HFFc6 (cell line): ENCODE measurements at places on chromosomes 12 and 14.

GRCh38 chr14:59986556-59987059 is 66.7 kb downstream of the LRRC9 start:
- no peak overlapping the region for H3K4me3 ChIP-seq
- H3K36me3 ChIP-seq, result no peaks in the 10 kb centered on the region
- no peaks in the 10 kb centered on the region; the same call in none of the 2 replicates for H3K27me3 ChIP-seq
- no peak overlapping the region for H3K27ac ChIP-seq
- no peaks in the 10 kb centered on the region for H3K4me1 ChIP-seq

DNA sequence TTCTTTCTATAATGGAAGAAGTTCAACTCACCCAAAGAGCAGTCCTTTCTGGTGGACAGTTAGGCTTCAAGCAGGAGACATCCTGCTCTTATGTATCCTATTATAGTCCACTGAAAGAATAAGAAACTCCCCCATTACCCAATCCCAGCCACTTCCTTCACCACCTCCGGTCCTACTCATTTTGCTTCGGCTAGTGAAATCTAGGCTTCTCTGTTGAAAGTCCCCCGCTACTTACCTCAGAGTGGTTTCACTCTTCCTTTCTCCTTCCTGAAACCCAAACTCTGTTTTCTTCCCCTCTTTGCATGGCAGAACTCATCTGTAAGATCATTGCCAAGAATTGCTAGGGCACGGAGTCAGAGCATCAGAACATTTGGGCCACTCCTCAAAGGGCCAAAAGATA is at the start of gene GPR84:
GPR84 (minus strand) TSS at position 74 of the 400 bp plus-strand sequence. CDS start 635 bp downstream, outside the sequence.
- peaks cover 28% of the 10 kb centered on the region for H3K4me1 ChIP-seq
- no peak within 1 kb of the TSS for H3K27ac ChIP-seq
- H3K4me3 ChIP-seq, result no peak within 1 kb of the TSS
- no peaks in the 10 kb centered on the region for H3K36me3 ChIP-seq
- DNase-seq, result no peak

GRCh38 chr14:105914738-105915385 is 388.5 kb downstream of the TMEM121 start:
- H3K4me3 ChIP-seq, result no peak overlapping the region
- no peak for DNase-seq
- no peak overlapping the region for H3K27ac ChIP-seq
- no peaks in the 10 kb centered on the region for H3K4me1 ChIP-seq
- peaks cover 2% of the 10 kb centered on the region for H3K27me3 ChIP-seq

- DNase-seq, result no peak
- H3K27ac ChIP-seq, result no peak overlapping the region
- H3K36me3 ChIP-seq, result no peaks in the 10 kb centered on the region; the same call in 1 of the 2 replicates
- H3K27me3 ChIP-seq, result peaks cover 4% of the 10 kb centered on the region
- H3K4me3 ChIP-seq, result no peak overlapping the region
- H3K4me1 ChIP-seq, result no peaks in the 10 kb centered on the region
Measured at GRCh38 chr12:132566516-132567131, 43.8 kb downstream of the LRCOL1 start.

- no peak overlapping the region for H3K27ac ChIP-seq
- H3K27me3 ChIP-seq, result peaks cover 12% of the 10 kb centered on the region
- peaks cover 5% of the 10 kb centered on the region for H3K4me1 ChIP-seq
- no peak overlapping the region for H3K4me3 ChIP-seq
Measured at GRCh38 chr12:7047306-7047705, 13.2 kb upstream of the C1S start.

GRCh38 chr14:83342590-83342989 is 1808.9 kb upstream of the SEL1L start:
- H3K27me3 ChIP-seq, result no peaks in the 10 kb centered on the region
- H3K27ac ChIP-seq, result no peak overlapping the region
- H3K4me3 ChIP-seq, result no peak overlapping the region
- no peaks in the 10 kb centered on the region; the same call in 1 of the 2 replicates for H3K4me1 ChIP-seq
- H3K36me3 ChIP-seq, result no peaks in the 10 kb centered on the region

DNA sequence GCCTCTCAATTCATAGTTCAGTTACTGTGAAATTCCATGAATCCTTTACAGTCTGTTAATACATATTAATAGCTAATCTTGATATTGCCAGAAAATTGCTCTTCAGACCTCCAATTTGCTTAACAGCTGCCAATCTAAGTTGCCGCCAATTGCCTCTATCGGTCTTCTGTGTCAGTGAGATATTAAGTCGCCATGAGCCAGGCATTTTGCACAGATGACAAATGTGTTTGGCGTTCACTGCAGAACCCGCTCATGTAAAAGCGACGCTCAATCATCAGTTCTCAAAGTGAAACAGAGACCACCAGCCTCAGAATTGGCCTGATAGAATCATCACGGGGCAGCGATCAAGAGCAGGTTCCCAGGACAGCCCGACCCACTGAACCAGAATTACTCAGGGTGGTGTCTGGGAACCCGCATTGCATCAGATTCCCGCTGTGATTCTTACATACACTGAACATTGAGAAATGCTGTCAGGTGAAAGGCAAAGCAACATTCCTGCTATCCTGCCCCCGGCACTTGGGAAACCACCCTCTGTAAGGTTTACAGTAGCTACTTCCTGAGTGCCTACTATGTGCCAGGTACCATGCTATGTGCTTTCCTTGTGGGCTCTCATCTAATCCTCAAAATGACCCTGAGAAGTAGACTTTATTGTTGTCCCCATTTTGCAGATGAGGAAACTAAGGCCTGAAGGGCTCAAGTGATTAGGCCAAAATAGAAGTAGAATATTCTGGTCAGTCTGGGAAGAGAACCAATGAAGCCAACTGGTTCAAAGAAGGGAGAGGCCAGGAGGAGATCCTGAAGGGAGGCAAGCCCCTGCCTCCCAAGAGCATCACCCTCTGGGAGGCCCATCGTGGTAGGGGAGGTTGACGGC is 216.4 kb downstream of the SLC41A2 start:
- no peak overlapping the region for H3K27ac ChIP-seq
- no peak for DNase-seq
- H3K4me1 ChIP-seq, result peaks cover 19% of the 10 kb centered on the region
- peaks cover 18% of the 10 kb centered on the region for H3K27me3 ChIP-seq

- DNase-seq, result no peak
- no peak overlapping the region for H3K27ac ChIP-seq
- no peak overlapping the region for H3K4me3 ChIP-seq
- no peaks in the 10 kb centered on the region for H3K27me3 ChIP-seq
- H3K36me3 ChIP-seq, result no peaks in the 10 kb centered on the region
- no peaks in the 10 kb centered on the region for H3K4me1 ChIP-seq
Measured at GRCh38 chr14:33916663-33917565, 34.0 kb downstream of the EGLN3 start.

DNA sequence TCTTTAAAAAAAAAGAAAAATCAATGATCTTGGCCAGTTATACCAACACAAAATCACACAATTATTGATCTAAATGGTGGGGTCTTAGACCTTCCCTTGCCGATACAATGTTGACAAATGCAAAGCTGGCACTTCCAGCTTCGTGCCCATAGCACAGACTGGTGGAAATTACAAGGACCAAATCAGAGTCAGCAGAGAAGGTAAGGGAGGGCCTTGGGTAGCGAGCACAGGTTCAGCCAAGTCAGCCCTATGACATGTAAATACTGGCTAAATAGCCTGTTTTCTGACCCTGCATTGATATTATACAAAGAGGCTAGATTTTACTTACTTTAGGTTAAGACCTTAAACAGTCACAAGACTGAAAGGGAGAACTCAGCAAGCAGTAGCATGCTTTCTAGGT is 30.3 kb upstream of the WDR89 start:
- no peak for DNase-seq
- no peak overlapping the region for H3K4me3 ChIP-seq
- H3K27ac ChIP-seq, result no peak overlapping the region

DNA sequence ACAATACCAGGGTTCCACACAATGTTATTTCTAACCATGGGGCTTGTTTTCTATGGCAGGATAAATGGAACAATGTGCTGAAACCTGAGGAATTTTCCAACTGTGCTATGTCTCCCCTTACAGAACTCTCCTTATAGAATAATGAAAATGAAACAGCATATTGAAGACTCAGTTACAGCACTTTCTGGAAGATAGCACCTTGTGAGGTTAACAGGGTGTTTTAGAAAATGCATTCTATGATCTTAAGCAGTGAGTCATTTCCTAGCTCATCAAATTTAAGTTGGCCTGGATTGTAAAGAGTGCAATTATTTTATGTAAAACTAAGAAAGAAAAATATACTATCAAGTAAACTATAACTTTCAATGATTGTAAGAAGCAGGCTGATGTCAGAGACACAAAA is 60.1 kb upstream of the CNTN1 start:
- H3K36me3 ChIP-seq, result no peaks in the 10 kb centered on the region
- no peak overlapping the region for H3K4me3 ChIP-seq
- DNase-seq, result no peak
- H3K27ac ChIP-seq, result no peak overlapping the region
- H3K4me1 ChIP-seq, result no peaks in the 10 kb centered on the region
- peaks cover 1% of the 10 kb centered on the region; the same call in 1 of the 2 replicates for H3K27me3 ChIP-seq

DNA sequence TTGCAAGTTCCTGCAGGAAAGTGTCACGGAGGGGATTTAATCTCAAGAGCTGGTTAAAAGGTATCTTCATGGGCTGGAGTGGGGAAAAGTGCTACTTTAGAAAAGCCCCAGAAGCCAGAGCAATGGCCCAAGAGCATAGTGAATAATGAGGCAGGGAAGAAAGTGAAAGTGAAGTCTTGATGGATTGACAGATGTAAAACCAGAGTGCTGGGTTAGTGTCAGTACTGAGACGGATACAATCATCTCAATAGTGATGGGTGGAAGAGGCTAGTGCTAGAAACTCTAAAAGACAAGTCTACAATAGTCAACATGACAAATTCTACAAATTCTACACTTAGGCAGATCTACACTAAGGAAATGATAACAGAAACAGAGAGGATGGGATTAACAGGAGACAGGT is 68.1 kb downstream of the CIT start:
- H3K36me3 ChIP-seq, result peaks cover 23% of the 10 kb centered on the region
- H3K27ac ChIP-seq, result peak overlapping the region; percentile 56
- H3K4me3 ChIP-seq, result peak overlapping the region; percentile 51
- H3K4me1 ChIP-seq, result peaks cover 45% of the 10 kb centered on the region
- peaks cover 1% of the 10 kb centered on the region; the same call in 1 of the 2 replicates for H3K27me3 ChIP-seq

DNA sequence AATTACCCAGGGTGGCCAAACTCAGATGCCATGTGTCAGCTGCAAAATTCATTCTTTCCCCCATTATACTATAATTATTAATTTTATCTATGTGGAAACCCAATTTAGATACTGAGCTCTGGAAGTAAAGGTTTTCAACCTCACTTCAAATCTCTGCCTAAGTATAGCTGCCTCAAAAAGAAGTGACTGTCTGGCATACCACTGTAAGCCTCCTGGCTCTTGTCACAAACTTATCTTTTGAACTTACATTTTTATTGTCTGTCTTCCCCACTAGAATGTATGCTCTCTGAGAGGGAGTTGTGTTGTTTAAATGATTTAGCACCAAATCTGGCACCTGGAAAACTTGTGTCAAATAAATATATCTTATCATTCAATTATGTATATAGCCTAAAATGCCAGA is 16.1 kb upstream of the PRICKLE1 start:
- DNase-seq, result no peak
- H3K4me1 ChIP-seq, result no peaks in the 10 kb centered on the region
- no peak overlapping the region for H3K4me3 ChIP-seq
- H3K27ac ChIP-seq, result no peak overlapping the region
- H3K27me3 ChIP-seq, result peaks cover 9% of the 10 kb centered on the region

DNA sequence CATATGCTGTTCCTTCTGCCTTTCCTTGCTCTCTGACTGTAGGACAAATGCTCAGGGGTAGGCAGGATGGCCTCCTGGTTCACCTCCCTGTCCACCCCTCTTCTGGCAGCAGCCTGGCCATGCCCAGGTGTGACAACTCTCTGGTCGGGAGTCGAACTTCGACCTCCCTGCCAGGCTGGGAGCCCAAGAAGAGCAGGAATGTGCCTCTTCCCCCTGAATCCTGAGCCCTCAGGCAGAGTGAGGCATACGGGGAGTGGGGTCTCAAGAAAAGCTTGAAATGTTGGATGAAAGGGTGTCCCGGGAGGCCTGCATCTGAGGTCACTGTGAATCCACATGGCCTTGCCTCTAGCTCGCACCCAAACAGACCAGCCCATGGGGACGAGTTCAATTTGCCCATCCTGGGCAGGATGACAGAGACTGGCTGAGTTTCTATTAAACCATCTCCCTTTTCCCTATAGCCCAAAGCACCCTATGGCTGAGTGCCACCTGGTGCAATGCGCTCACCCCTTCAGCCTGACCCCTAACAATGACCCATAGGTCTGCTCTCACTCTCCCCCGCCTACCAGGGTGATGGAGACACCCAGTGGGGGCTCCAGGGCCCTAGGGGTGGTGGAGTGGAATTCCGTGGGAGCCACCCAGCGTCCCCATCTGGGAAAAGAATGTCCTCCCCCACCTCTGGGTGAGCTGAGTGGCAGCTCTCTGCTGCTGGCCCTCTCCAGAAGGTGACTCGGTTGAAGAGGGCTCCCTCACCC is 52.9 kb upstream of the DIO3 start:
- H3K4me3 ChIP-seq, result no peak overlapping the region
- no peaks in the 10 kb centered on the region for H3K36me3 ChIP-seq
- no peak overlapping the region for H3K27ac ChIP-seq

- no peak overlapping the region for H3K27ac ChIP-seq
- no peak overlapping the region for H3K4me3 ChIP-seq
- peaks cover 4% of the 10 kb centered on the region for H3K27me3 ChIP-seq
- DNase-seq, result no peak
Measured at GRCh38 chr14:59060841-59061240, 127.6 kb upstream of the DAAM1 start.

DNA sequence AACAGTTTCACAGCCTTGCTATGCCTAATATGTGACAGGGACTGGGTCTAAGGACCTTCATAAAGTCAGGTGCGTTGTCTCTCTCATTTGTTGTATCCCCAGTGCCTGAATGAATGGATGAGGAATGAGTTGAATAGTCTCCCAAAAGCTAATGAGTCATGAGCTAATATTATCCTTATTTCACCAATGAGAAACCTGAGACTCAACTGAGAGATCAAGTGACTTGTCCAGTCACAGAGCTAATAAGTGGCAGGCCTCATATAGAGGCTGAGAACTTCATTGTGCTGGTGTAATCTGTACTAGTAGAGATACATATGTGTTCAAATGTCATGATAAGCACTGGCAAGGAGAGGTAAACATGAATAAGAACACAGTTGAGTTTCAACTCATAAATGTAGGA is 612.4 kb downstream of the NRXN3 start:
- H3K4me1 ChIP-seq, result no peaks in the 10 kb centered on the region
- no peak for DNase-seq
- no peaks in the 10 kb centered on the region for H3K36me3 ChIP-seq
- no peak overlapping the region for H3K4me3 ChIP-seq
- no peak overlapping the region for H3K27ac ChIP-seq

- peaks cover 14% of the 10 kb centered on the region for H3K27me3 ChIP-seq
- DNase-seq, result peak; percentile 55
- peaks cover 44% of the 10 kb centered on the region for H3K4me1 ChIP-seq
- H3K4me3 ChIP-seq, result no peak overlapping the region
Measured at GRCh38 chr12:56987551-56988053, 18.7 kb downstream of the ZBTB39 start.

GRCh38 chr12:128859311-128859710 is 6.0 kb downstream of the GLT1D1 start:
- no peak for DNase-seq
- 0 out of 2 replicates have a peak, but pooled peaks cover 3% of the 10 kb centered on the region for H3K36me3 ChIP-seq

- H3K36me3 ChIP-seq, result peaks cover 11% of the 10 kb centered on the region
- H3K4me1 ChIP-seq, result peaks cover 90% of the 10 kb centered on the region
- no peak for DNase-seq
- H3K27ac ChIP-seq, result no peak overlapping the region
Measured at GRCh38 chr12:89697296-89697695, 11.3 kb downstream of the ATP2B1 start.

GRCh38 chr12:27709932-27710591 is 570 bp upstream of the MRPS35 start:
- peak; percentile 29 for DNase-seq
- peak overlapping the region; percentile 97 for H3K27ac ChIP-seq
- peaks cover 2% of the 10 kb centered on the region for H3K27me3 ChIP-seq
- H3K4me1 ChIP-seq, result peaks cover 32% of the 10 kb centered on the region
- H3K4me3 ChIP-seq, result peak overlapping the region; percentile 96

- no peak overlapping the region for H3K4me3 ChIP-seq
- H3K27ac ChIP-seq, result no peak overlapping the region
- H3K4me1 ChIP-seq, result no peaks in the 10 kb centered on the region
- no peaks in the 10 kb centered on the region for H3K36me3 ChIP-seq
Measured at GRCh38 chr12:81968421-81968820, 209.3 kb upstream of the PPFIA2 start.
